ENCODE measurements at places on chromosomes 6 and 20.

DNA sequence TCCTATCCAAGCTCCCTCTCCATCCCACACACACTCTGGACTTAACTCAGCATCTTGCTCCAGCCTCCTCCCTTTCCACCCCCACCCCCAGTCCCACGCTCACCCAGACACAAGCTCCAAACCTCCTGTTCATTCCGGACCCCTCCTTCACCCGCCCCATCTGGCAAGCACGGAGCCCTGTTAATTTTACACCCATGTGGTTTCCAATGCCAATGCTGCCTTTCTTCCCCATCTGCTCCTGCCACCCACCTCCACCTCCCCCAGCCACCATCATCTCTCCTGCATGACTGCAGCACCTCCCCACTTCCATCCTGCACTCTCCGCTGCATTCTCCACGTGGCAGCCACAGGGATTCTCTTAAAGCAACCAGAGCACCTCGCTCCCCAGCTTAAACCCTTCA is 9.9 kb upstream of the CDK5RAP1 start:
- no peak for DNase-seq

DNA sequence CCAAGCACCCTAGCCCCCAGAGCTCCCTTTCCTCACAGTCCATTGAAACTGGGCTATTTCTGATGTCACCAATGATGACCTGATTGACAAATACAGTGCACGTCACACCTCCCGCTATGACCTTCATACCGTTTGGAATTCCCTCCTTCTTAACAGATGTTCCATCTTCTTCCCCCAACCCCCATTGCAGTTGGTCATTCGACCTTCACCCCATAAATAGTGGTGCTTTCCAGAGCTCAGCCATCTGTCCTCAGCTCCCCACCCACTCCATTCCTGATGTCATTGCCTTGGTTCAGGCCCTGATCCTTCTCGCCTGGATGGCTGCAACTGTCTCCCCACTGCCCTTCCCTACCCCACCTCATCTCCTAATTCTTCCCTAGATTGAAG is 198.5 kb downstream of the SOD2 start:
- DNase-seq: no peak

DNA sequence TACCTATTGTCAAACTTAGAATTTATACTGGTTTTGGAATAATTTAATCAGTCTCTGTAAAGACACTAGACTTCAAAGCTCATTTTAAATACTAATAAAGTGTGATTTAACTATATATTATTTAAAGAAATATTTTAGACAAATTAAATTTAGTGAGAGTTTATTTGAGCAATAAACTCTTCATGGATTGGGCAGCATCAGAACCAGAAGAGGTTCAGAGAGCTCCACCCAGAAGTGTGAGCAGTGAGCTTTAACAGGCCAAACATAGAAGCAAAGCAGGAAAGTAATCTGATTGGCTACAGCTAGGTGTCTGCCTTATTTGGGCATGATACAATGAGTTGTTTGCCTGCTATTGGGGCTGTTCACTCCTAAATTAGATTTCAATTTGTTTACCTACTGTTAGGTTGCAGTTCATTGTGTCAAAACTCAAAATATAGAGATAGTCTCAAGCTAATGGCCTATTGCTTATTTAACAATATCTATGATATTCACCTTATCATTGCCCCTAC is 355.1 kb upstream of the RNF217 start:
- no peak for DNase-seq

DNA sequence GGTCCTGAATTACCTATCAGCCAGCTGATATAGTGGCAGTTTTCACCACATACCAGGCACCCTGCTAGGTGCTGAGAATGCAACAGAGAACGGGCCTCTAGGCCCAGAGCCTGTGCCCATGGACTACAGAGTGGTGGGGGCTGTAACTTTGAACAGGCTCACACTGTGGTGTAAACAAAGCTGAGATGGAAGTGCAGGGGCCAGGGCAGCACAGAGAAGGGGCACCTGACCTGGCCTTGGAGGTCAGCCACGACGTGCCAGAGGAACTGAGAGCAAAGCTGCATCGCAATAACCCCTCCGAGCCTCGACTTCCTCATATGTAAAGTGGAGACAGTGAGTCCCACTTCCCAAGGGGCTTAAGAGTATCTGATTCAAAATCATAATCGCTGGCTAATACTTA is 105.8 kb downstream of the MAFB start:
- DNase-seq: no peak

- no peak for DNase-seq
These were observed 10.2 kb upstream of the EEF1A2 start for GRCh38 chr20:63509088-63509564.

- no peak for DNase-seq
These were observed 833.0 kb downstream of the EPHA7 start for GRCh38 chr6:92586236-92586977.

GRCh38 chr6:149234051-149234962 is 83.2 kb upstream of the TAB2 start:
- peak; percentile 55 for DNase-seq

- DNase-seq: no peak
These were observed 235.7 kb downstream of the DOK5 start for GRCh38 chr20:54711071-54711470.

DNA sequence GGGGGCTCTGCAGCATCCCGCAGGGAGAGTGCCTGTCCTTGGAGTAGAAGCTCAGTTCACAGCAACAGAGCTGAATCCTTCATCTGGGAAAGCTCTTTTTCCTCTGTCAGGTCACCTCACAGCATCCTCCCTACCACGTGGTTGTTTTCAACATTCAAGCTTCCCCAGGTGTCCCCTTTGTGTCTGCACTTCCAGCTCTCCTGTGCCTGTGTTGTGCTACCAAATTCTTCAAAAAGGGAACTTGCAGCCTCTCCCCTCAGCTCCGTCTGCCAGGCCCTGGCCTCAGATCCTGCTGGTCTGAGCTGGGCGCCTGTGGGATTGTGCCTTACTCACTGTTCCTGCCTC is 108.4 kb downstream of the FOXF2 start:
- DNase-seq: no peak

DNA sequence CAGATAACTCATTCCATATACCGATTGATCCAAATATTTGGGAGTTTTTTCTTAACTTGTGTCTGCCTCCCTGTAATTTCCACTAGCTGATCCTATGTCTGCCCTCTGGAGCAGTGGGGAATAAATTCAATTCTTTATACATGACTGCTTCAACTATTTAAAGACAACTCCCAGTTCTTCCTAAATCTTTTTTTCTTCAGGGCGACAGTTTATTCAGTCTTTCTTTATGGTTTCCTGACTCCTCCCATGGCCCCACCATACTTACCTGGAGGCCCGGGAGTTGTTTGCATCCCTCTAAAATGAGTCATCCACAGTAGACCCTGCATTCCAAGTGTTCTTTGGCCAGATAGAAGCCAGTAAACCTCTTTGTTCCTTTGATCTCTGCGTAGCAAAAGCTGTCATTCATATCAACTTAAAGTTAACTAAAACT is 73.6 kb downstream of the LCA5 start:
- DNase-seq: no peak

DNA sequence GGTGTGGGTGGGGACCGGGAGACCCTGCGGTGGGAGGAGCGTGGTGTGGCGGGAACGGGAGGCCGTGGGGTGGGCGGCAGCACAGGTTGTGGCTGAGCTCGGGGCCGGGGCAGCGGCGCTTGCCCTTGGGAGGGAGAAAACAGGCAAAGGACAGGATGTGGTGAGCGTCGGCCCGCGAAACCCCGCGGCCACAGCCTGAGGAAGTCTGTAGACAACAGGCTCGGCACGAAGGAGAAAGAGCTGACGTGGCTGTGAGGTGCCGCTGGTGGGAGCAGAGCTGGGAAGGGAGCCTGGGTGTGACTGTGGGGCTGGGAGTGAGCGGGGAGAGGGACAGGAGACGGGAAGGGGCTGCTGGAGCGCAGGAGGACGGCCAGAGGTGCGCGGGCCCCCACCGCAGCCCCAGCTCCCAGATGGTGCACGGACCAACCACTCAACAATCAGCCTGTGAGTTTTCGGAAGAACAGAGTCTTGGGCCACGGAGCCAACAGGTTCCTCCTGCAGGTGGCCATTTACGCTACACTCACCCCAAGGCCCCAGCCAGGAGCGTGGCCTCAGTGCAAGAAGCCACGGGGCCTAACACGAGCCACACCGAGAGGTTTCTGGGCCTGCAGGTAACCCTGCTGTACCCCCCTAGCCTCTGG is 202.8 kb downstream of the DLL1 start:
- peak; percentile 44 for DNase-seq

GRCh38 chr6:6986344-6986743 is 121.4 kb upstream of the RREB1 start:
- no peak for DNase-seq

DNA sequence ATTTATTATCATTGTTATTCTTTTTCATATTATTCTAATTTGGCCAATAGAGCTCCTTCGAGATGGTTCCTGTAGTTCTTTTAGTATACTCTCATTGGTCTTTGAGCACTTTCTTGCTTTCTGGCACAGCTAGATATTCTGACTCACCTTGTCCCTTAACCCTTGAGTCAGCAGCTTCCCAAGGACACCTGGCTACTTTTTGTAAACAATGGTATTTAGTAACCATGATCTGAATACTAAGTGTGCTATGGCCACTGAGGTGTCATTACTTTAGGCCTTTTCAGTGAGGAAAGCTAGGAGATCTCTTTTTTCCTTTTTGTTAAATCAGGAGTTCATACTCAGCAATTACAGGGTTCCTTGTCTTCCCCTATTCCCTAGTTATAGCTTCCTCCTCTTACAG is 126.5 kb upstream of the CITED2 start:
- no peak for DNase-seq

- DNase-seq: no peak
These were observed 5.6 kb downstream of the ABHD16A start for GRCh38 chr6:31697555-31697954.

DNA sequence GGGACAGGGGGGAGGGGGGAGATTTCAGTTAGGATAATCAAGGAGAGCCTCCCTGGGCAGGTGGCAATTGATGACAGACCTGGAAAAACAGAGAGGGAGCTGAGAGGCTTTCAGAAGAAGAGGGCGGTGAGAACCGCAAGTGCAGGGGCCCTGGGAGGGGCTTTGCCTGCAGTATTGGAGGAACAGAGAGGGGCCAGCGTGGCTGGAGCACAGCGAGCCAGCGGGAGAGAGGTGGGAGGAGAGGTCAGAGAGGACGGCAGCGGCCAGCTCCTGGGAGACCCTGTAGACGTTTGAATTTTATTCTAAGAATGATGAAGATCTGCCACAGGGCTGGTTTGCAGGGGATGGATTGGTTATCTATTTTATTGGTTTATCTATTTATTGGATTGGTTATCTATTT is 34.5 kb upstream of the NOL4L start:
- DNase-seq: no peak

Measured in stimulated activated CD4-positive, alpha-beta T cell treated with anti-CD3 and anti-CD28 coated beads, Interleukin-4, amount 100 ng/mL, for 24 hours (primary cell).